HS-5 (cell line): ENCODE measurements at places on chromosomes 6 and 20.

- DNase-seq, result no peak
Observed at GRCh38 chr20:10221021-10221420, 2.4 kb downstream of the SNAP25 start.

DNA sequence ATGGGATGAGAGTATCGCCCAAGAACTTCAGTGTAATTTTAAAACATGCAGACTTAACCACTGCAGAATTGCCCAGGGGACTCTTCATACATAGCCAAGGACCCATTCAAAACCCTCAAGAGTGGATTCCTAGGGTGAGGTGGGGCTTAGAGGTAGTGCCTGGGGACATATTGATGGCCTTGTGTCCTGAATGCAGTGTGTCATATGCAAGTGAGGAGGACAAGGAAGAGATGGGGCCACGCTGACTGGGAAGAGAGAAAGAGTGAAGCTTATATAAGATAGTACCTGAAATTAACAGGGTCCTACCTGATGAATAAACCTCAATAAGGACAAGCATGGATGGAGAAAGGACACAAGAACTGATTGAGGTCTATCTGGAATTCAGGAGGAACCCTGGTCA is 13.9 kb downstream of the MYL9 start:
- DNase-seq, result no peak

DNA sequence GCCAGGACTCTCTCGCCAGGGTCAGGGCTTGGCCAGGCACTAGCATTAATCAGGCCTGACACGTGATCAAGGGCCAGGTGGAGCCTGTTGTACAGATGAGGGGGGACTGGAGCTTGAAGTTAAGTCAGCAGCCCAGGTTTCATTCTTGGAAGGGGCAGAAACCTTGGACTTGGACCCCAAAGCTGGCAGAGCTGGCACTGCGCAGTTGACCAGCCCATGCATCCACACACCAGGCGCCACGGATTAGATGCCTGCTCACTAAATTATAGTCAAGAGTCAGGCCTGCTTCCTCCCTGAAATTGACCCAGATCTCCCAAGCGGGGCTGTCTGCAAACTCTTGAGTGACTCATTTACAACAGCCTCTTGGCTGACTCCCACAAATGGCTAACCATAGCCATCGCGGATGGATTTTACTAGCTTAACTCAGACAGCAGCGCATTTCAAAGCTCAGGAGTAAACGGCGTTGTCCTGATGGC is 4.1 kb upstream of the TAF4 start:
- DNase-seq, result no peak

DNA sequence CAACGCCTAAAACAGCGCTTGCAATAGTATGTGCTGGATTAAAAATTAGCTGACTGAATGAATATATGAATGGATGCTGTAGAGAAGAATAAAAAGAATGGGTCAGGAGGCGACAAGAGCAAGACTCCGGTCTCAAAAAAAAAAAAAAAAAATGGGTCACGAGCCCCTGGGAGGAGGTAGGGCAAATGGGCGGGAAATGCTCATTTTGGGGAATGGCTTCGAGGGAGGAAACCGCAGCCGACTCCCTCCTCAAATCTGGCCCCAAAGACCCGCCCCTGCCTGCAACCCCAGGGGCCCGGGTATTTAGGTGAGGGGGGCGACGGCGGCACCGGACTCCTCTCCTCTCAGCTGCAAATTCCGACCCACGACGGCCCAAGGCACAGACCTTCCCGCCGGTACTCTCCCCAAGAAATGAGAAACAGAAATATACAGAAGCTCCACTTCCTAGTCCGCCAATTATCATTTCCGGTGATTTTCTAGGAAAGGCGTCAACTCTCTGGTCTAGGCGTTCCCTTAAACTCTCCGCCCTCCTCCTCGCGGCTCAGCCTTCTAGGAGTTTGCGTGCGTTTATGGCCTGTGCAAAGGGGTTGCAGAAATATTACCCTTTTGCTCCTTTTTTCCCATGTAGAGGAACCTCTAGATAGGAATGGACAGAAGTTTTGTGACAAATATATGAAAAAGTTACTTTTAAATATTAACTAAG is at the start of gene ZNF311:
Gene ZNF311, minus strand, starts transcription at position 133 of the 703 bp plus-strand sequence. CDS start 1,361 bp downstream, outside the sequence.
- DNase-seq, result peak; percentile 48

DNA sequence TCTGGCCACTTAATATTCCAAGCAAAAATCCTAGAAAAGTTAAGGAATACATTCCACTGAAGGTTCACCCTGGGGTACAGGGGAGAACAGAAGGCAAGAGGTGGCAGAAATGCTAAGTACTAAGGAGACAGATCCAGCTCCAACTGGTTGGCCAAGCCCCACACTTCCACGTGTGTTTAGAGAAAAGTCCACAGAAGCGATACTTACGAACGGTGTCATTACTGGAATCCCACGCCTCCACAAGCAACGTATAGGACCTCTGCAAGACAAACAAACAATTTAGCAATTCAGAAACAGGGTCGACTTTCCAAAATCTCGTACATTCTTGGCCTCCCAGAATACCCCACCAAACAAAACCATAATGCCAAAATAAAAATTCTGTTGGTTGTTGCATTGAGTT is 10.0 kb downstream of the JAG1 start:
- no peak for DNase-seq

DNA sequence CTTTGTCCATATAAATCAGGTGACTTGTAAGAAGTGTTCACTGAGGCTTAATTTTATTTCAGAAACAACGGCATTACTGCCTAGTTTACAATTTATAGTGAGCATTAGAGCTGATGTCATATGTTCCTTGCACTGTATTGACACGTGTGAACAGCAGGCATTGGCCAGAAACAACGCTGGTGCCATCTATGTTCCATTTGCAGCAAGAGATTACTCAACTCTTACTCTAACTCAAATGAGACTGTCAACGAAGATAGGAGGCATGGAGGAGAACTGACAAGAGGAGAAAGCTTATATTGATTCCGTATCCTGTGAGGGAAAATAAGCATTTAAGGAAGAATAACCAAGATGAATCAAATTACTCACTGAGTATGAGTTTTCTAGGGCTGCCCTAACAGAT is 48.4 kb downstream of the MTFR2 start:
- DNase-seq, result no peak

- peak; percentile 92 for DNase-seq
Observed at GRCh38 chr6:72748759-72749158, 126.9 kb downstream of the KCNQ5 start.

- DNase-seq, result no peak
Observed at GRCh38 chr6:51854876-51855275, 232.5 kb downstream of the PKHD1 start.

GRCh38 chr6:98672681-98673475 is 161.5 kb upstream of the POU3F2 start:
- no peak for DNase-seq

DNA sequence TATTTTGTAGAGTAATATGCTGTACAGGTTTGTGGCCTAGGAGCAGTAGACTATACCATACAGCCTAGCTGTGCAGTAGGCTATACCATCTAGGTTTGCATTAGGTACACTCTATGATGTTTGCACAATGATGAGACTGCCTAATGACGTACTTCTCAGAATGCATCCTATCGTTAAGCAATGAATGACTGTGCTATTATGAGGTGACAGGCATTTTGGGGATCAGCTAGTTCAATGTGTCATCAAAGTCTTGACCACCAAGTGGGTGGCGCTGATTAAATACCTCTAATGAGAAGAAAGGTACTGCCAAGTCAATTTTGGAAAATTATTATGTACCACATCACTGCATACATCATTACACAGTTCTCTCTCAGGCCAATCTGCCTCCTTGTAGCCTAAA is 190.2 kb downstream of the BACH2 start:
- DNase-seq, result no peak

- DNase-seq, result peak; percentile 20
Observed at GRCh38 chr6:89048985-89049384, 31.6 kb upstream of the PNRC1 start.

DNA sequence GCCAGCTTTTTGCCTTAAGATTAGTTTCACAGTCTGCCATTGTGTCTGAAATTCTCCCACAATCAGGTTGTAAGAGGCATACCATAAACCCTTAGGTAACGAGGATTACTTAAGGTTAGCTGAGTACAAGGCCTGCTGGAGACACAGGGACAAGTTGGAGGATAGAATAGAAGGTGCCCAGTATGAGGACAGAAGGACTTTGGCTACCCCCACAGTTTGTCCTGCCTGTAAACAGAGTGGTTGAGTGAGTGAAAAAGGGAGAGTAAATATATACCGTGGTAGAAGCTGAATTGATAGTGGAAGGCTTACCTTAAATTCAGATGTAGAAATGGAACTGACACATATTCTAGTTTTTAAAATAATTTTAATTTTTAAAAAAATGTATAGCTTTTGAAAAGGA is 19.3 kb downstream of the RPRD1B start:
- DNase-seq, result no peak

DNA sequence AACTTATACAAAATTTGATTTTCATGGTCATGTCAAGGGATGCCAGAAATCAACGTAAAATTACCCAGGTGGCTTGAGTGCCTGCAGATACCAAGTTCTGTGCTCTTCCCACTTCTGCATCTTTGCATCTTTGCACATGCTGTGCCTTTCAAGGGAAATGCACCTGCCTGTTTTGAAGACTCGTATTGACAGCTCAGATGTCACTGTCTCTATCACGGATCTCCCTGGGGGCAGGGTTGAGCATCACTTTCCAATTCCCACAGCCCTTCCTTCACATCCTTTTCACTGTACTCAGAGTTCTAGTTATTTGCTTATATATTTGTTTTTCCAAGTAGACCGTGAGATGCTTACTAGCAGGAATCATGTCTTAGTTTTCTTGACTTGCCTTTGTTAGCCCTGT is 274.2 kb downstream of the CDH26 start:
- no peak for DNase-seq

DNA sequence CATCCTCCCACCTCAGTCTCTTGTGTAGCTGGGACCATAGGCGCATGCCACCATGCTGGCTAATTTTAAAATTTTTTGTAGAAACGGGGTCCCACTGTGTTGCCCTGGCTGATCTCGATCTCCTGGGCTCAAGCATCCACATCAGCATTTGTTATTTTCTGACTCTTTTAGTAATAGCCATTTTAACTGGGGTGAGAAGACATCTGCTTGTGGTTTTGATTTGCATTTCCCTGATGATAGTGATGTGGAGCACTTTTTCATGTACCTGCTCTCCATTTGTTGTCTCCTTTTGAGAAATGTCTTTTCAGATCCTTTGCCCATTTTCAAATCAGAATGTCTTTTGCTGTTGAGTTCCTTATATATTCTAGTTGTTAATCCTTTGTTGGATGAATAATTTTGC is 22.2 kb upstream of the TULP4 start:
- DNase-seq, result no peak

- DNase-seq, result no peak
Observed at GRCh38 chr20:63829603-63829944, 1.5 kb downstream of the ZBTB46 start.

GRCh38 chr6:73083886-73084285 is 141.4 kb downstream of the KHDC1L start:
- DNase-seq, result no peak

- no peak for DNase-seq
Observed at GRCh38 chr6:43983632-43984031, 143.6 kb downstream of the MRPL14 start.

DNA sequence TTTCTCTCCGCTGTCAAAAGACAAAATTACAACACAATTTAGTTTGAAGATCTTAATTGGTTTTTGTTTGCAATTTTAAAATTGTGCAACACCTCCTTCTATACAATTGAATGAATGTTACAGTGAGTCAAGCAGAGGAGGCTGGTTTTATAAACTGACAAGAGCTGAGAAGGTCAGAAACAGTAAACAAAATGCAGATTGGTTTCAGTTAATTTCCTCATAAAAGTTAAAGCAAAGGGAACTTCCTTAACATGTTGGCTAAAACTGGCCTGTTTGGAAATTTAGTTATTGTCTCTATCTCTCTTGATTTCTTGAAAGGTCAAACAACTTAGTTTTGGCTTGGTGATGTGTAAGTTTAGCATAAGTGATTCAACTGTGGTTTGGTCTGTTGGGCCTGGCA is 22.2 kb downstream of the KHDC1L start:
- DNase-seq, result no peak

GRCh38 chr6:17038316-17038715 is 63.5 kb upstream of the STMND1 start:
- DNase-seq, result no peak

DNA sequence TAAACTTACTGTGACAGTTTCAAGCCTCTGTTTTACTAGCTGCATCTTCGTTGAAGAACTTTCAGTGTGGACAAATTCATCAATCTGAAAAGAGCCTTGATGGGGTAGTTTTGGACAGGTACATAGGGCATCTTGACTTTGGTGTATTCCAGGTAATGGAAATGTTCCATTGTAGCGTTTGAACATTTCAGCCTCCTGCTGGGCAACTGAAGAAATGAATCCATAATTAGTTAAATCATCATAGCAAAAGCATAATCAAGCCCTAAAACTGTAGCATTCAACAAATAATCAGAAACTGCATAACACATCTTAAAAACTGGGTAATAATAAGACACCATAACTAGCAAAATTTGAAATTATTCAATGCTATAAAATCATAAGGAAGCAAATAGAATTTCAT is 86.2 kb downstream of the AHI1 start:
- no peak for DNase-seq

GRCh38 chr6:35312807-35313206 is 15.2 kb downstream of the DEF6 start:
- no peak for DNase-seq

DNA sequence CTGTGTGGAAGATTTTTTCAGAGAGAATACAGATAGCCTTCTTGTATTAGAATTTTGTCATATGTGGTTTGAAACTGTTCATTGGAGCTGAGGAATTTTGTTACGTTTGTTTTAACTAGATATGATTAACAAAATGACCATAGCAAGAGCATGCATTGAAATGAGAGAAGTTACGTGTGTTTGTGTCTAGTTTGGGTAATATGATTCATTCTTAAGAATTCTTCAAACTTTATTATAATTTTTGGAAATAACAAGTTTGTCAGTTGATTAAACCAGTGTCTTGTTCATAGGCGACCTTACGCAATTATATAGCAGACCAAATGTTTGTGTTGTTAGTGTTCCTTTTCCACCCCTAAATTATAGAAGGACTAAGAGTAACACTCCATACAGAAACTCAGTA is 5.5 kb downstream of the GMNN start:
- no peak for DNase-seq

- DNase-seq, result no peak
Observed at GRCh38 chr6:41657131-41658094, 19.1 kb downstream of the MDFI start.

- no peak for DNase-seq
Observed at GRCh38 chr6:123519189-123519505, 117.6 kb downstream of the TRDN start.

GRCh38 chr20:41329435-41330342 is 10.9 kb upstream of the LPIN3 start:
- peak; percentile 100 for DNase-seq

- DNase-seq, result no peak
Observed at GRCh38 chr6:39451831-39452230, 129.3 kb upstream of the KCNK16 start.

GRCh38 chr6:39646751-39647420 is 78.3 kb downstream of the KIF6 start:
- no peak for DNase-seq
